ENCODE measurements at places on chromosomes 7 and 10.
A peak's percentile ranks its signal among the peaks of the same experiment; 100 is the strongest.

DNA sequence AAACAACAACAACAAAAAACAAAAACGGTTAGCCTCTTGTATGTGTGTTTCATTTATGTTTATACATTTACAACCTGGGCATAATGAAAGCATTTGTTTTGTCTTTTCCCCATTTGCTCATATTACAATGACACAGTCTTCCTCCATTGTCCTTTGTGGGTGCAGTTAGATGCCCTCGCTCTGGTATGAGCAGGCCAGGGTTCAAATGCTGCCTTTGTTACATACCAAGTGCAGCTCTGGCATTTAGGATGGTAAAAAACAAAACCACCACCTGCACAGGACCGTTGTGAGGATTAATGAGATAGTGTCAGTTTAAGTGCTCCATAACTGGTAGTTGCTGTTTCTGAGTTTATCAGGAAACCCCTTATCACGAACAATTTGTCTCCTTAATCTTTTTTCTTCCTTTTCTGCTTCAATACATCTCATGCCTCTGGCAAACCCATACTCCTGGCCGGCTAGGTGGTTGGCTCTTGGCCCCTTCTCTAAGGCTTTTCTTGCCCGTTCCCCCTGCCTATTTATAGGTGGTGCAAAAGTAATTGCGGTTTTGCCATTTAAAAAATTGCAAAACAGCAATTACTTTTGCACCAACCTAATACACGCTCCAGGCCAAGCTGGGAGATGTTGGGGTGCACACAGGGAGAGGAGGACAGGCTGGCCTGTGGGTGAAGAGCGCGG is 18.6 kb upstream of the TMEM225B start:
- DNase-seq, result no peak

- no peak for DNase-seq
These were observed 28.2 kb downstream of the SFR1 start for GRCh38 chr10:104150139-104150538.

DNA sequence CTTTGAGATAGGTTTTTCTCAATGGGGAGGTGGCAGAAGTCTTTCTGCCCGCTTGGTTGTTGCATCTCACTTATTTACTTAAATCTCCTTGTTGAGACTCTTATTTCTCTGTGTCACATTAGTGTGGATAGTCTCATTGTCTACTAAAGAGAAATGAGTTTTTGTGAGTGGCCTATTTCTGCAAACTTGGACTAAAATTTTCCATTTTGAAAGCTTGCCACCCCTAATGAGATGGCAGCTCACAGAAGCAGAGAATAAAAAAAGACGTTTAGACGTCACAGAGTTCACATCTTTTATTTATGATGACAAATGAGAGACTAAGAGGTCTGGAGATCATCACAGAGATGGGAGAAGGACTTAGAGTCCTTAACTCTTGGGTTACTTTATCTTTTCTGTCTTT is 262.7 kb upstream of the PHYHIPL start:
- no peak for DNase-seq

DNA sequence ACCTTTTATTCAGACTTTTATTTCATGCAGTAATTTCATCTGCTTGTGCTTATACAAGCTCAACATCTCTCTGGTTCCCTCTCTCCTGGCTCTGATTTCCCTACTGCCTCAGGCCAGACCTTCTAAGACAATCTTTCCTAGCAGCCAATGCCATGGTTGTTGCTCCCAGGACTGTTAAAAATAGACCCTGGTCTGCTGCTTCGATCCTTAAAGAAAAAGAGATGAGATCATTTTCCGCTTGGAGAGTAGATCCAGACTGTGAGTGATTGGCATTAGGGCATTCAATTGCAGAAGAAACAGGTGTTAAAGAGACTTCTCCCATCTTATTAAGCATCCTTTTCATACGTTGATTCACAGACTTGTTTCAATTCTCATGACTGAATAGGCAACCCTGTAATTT is 68.4 kb upstream of the ITGB1 start:
- DNase-seq, result no peak

- no peak for DNase-seq
These were observed 193.9 kb downstream of the NXPH1 start for GRCh38 chr7:8627325-8627724.

DNA sequence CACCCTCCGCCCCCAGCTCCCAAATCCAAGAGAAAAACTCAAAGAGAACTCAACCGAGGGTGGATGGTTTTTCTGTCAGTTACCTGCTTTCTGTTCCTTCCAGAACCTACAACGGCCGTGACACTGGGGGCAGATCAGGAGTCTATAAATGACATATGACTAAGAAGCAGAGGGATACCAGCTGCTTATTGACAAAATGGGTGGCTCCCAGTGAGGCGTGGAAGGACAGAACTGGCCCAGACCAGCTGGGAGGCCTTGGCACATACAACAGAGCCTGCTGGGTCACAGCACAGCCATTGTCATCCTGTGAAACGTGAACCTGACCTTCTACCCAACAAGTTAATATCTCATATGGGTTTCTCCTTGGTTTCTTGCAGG is 84.3 kb upstream of the ADRB1 start:
- DNase-seq, result no peak

- DNase-seq, result peak; percentile 62
These were observed 481.5 kb upstream of the KLF6 start for GRCh38 chr10:4266416-4267085.

Measured in suppressor macrophage treated with lipopolysaccharide for 4 hours (primary cell).